Glomerular endothelial cell (primary cell): ENCODE measurements at places on chromosomes 3 and 15.

DNA sequence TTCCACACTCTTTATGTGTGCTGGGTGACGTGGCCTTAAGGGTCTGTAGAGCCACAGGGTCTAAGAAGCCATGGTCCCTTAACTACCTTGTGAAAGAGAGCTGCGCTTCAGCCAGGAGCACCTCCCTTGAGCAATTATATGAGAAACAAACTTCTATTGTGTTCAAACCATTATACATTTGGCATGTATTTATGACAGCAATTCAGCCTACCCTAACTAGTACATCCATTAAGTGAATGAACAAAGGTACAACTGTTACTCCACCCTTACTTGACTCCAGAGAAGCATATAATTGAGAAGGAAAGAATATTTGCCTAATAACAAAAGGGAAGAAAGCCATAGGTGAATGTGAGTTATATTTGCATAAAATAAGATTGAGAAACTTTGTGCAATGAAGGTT is 69.8 kb upstream of the BOC start:
- DNase-seq, result no peak

DNA sequence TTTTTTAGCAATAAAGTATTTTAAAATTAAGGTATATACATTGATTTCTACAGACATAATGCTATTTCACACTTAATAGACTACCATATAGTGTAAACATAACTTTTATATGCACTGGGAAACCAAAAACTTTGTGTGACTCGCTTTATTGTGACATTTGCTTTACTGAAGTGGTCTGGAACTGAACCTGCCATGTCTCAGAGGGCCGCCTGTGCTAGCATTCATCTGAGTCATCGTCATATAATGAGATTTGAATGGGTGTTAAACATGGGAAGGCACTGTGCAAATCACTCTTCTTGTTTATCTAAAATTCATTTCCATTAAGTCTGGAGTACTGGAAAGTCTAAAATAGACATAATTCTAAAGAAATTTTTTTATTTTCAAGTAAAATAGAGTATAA is 12.9 kb downstream of the EIF2AK4 start:
- no peak for DNase-seq

- DNase-seq, result no peak
These were observed 32.5 kb downstream of the CA12 start for GRCh38 chr15:63349156-63349555.

DNA sequence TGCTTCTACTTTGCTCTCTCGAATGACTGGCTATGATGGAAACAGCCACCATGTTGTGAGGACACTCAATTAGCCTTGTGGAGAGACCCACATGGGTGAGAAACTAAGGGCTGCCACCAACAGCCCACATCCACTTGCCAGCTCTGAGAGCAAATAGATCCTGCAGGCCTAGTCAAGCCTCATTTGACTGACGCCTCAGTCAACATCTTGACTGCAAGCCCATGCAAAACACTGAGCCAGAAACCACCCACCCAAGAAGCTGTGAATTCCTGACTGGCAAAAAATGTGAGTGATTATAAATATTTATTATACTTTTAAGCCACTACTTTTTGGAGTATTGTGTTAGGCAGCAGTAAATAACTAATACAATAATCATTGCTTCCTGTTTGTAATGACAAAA is 58.4 kb downstream of the NOX5 start:
- DNase-seq, result no peak

DNA sequence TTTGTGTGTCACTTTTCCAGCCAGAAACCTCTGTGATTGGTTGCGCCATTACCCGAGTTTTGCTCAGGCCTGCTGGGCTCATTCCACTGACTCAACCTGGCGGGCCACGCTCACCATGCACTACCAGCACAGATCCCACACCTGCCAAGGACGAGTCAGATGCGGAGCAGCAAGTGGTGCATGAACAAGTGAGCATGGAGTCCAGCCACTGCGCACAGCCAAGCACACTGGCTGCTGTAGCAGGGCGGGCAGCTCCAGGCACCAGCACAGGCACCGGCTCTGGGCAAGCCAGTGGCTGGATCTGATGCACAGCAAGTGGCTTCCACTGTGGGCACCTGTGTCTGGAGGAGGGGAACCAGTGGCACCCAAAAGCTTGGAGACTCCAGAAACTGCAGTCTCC is 110.4 kb downstream of the CBLB start:
- DNase-seq, result no peak

DNA sequence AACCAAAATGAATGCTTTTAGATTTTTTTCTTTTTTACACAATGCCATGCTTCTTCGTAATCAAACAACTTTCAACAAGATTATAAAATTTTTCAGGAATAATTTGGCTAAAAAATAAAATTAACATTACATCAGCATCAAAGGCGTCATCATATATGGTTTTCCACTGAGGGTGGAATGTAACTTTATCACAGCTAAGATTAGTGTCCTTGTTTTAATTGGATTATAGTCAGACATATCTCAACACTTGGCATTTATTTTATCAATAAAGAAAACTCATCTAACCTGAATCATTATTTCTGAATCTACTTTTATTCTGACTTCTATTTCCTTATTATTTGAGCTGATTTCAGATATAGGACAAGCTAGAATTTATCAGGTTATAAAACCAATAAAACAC is 1.6 kb downstream of the NRG4 start:
- DNase-seq, result no peak

- no peak for DNase-seq
These were observed 488 bp downstream of the THSD4 start for GRCh38 chr15:71115567-71116351.

DNA sequence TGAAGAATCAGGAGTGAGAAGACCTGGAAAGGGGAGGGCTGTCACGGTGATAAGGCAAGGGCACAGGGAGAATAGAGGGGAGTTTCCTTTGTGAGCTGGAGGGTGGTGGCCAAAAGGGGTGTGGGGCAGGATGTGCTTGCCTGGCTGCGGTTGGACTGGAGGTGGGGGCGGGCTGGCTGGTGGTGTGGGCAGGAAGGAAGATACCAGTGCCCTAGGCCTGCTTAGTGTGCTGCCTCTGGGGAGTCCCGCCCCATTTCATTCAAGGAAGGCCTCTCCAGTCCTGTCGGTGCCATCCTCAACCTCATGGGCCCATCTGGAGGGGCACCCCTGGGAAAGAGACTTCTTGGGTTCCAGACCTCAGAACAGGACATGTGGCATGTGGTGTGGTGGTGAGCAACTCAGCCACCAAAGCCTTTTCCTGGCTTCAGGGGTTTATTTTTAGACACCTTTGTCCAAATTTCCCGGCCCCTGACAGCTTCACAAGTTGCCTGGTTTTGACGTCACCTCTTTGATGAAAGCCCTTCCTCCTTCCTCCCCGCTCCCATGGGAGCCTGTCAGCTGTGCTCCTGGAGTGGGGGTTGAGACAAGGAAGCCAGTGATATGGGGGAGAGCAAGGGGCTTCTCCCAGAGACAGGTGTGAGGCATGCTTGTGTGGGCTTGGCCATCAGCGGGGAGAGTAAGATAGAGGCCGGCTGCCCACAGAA is 15.6 kb downstream of the TEX264 start:
- DNase-seq, result no peak

- no peak for DNase-seq
These were observed 202.4 kb upstream of the ICE2 start for GRCh38 chr15:60681353-60681752.

GRCh38 chr3:17801131-17801530 is 58.7 kb upstream of the TBC1D5 start:
- DNase-seq, result no peak

DNA sequence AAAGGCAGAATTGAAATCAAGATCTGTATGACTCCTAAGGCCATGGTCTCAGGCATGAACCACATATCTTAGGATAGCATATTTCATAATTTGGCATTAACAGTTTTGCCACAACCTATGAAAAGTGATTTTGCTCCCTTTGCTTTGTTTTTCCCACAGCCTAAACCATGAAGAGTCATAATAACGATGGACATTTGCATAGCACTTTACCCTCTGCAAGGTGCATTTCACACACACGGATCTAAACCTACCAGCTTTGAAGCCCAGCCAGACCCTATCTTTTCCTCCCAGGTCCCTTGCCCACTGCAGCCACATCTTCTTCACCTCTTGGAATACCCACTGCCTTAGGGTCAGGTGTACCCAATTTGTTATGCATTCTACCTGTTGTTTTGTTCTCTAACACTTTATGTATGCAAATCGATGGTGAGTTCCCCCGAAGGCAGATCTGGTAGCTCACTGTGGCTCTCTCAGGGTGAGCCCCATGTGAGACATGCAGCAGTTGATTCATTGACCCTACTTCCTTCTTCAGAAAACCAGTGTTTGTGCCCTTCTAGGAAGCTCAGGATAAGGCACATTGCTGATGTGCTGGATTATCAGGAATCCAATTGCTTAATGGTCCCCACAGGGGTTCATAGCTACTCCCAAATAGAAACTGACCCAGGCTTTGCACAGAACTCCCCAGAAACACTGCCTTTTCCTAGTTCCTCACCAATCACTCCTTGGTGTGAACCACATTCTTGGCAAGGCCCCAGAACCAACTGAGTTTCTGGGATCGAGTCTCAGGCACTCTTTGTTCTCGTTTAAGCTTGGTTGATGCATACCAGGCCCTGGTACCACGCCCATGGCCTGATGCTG is 8.7 kb downstream of the ARHGAP31 start:
- DNase-seq, result no peak

GRCh38 chr3:40043444-40043755 is 234.0 kb downstream of the MYRIP start:
- DNase-seq, result peak; percentile 23

- DNase-seq, result no peak
These were observed 168.4 kb upstream of the VEPH1 start for GRCh38 chr3:157671656-157672055.

DNA sequence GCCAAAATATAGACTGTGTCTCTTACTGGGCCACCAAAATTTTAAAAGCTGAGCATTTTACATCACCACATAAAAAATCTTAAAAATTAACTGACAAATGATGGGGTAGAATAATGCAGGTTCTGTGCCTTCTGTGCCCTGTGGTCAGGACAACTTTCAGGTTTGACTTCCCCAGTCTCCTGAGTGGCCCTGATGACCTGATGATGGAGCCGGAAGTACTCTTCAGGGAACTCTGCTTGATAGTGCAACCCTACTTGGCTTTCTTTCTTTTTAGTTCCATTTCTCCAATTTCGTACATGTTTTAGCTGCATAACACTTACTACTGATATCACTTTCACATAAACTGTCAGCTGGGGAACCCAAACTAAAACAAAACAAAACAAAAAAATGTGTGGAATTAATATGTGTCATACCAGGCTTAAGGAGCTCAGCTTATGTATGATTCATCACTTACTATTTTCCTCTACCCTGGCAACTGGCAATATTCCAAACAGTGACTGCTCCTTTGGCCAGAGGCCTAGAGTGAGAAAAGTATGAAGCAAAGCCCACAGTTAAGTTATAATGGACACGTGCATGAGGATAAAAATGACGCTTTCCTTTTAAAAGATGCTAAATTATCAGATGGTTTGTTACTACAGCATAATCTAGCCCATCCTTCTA is 194.3 kb downstream of the BCHE start:
- peak; percentile 97 for DNase-seq

GRCh38 chr3:11118181-11118682 is 36.1 kb upstream of the HRH1 start:
- no peak for DNase-seq

- DNase-seq, result no peak
These were observed 1.6 kb downstream of the IL12A start for GRCh38 chr3:159989973-159990846.

GRCh38 chr15:41483115-41483514 is 10.6 kb upstream of the ITPKA start:
- no peak for DNase-seq

DNA sequence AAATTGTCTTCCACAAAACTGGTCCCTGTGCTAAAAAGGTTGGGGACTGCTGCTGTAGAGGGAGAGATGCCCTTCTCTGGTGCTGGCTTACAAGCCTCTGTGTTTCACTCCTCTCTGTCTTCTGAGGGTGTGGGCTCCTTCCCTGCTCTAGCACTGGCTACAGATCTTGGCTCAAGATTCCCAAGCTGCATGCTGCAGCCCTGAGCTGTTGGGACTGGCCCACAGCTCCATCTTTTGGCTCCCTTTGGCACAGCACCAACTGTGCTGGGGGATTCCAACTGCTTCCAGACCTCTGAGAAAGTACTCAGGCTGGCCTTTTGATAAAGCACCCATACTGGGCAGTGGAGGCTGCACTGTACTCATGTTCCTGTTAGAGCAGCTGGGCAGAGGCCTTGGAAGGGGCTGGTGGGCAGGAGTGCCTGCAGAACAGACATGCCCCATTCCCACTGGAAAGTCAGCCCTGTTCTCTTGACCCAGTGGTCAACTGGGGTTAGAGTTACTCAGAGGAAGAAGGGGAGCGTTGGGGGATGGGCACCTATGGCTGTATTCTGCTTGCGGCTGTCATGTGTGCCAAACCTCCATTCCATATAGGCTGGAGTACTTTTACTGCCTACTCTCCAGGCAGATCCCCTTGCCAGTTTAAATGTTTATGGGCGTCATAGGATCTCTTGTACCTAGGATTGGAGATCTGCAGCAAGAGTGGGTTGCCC is 55.7 kb downstream of the GALK2 start:
- no peak for DNase-seq

GRCh38 chr3:4848176-4848825 is 130.9 kb upstream of the BHLHE40 start:
- DNase-seq, result no peak

- DNase-seq, result no peak
These were observed 103.2 kb downstream of the SST start for GRCh38 chr3:187567021-187567420.
